ENCODE measurements at places on chromosomes 7 and 10.

DNA sequence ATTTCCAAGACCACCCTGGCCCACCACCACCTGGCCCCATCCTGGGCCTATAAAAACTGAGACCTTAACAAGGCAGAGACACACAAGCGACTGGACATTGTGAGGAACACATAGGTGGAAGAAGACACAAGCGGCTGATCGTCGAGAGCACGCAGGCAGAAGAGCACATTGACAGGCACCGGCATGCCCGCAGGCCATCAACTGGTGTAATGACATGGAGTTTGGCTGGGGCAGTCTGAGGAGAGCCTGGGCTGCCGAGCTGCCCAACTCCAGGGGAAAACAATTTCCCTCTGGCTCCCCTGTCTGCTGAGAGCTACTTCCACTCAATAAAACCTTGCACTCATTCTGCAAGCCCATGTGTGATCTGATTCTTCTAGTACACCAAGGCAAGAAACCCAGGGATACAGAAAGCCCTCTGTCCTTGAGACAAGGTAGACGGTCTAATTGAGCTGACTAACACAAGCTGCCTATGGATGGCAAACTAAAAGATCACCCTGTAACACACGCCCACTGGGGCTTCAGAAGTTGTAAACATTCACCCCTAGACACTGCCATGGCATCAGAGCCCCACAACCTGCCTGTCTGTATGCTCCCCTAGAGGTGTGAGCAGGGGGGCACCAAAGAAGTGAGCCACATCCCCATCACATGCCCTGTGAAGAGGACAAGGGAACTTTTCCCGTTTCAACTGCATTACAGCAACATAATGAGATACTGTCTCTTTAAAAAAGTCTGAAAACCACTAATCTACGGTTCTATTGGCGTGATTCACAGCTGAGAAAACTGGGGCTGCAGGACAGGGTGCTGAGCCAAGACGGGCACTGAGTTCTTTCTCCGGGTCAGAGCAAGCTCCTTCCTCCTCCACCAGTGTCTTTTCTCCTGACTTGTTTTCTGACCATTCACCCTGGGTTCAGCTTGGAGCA is 18.5 kb upstream of the TNS3 start:
- DNase-seq: no peak

- DNase-seq: no peak
Measured at GRCh38 chr7:71055504-71055903, 76.4 kb upstream of the GALNT17 start.

- no peak for DNase-seq
Measured at GRCh38 chr10:132366006-132366405, 31.0 kb upstream of the PWWP2B start.

DNA sequence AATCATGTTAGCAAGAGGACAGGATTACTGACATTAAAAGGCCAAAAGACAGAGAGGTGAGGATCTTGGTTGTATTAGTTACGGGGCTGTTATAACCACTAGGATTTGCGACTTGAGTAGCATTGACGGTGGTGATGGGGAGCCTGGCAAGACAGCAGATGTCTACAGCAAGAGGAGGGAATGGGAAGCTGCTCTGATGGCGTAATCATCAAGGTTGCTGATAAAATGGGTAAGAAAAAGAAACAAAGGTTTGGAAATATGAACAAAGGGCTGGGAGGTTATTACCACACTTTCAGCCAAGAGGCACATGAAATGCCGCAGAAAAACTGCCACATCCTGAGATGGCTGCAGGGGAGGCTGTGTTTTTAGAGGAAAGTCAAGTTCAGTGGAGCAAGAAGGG is 33.9 kb downstream of the TMEM229A start:
- DNase-seq: no peak

DNA sequence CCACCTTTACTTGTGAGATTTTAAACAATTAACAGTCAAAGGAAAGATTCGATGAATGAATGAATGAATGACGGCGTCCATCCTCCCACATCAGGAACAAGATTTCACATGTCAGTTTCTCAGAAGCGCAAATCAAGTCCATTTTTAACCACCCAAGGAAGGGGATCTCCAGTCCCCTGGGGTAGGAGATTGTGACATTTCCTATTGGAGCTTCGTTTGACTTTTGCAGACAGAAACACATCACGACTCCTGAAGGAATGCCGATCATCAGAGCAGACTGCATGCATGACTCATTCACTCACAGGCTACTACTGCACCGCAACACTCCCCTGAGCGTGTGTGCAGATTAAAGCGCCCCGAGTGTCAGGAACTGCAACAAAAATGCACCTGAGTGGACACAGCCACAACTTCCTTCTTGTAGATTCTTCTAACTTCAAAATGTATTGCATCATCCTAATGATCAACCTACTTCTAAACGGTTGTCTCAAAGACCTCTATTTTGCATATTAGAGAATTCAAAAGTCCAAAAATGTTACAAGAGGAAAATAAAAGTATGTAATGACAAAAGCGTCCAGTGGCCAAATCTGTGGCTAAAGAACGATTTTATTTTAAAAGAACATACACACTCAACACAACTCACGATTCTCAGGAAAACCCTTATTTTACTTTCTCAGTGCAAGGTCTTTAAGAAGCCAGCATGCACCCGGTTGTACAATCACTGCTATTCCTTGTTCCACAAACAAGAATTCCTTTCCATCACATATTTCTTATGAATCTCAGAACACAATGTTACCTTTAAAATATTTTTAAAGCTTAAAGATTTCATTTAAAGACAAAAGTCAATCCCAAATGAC is 172.6 kb downstream of the FAM107B start:
- DNase-seq: no peak

DNA sequence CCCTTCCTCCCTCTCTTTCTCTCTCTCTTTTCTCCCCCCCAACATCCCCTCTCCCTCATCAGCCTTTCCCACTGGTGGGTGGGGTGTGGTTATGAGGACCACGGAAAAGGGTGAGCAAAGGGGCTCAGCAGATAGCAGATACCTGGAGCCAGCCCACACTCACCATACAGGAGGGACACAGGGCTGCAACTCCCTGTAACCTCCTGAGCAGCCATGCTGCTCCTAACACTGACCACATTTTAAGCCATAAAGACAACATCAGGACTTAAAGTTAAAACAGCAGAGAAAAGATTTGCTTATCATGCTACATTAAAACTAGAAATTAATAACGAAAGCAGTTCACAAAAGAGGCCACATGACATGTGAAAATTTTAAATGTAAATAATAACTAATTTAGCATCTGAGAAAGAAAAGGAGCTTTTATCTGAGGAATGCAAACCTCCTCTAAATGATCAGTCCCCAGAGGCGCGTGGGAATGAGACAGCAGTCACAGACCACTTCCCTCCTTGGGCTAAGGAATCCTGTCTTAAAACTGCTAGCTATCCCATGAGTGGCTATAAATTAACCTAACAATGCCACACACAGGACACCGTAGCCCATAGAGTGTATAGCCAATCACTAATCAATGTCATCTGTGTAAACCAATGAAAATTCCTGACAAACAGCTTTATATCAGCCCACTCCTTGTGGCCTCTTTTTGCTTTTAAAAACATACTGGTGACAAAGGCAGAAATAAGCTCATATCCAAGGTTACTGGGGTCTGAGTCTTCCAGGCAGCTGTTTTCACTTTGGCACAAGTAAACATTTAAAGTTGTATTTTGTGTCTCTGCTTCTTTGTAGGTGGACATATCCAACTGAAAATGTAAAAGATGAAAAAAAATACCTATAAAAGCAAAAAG is 33.3 kb downstream of the PKD1L1 start:
- no peak for DNase-seq

- DNase-seq: no peak
Measured at GRCh38 chr10:30818854-30819253, 189.3 kb upstream of the LYZL2 start.

DNA sequence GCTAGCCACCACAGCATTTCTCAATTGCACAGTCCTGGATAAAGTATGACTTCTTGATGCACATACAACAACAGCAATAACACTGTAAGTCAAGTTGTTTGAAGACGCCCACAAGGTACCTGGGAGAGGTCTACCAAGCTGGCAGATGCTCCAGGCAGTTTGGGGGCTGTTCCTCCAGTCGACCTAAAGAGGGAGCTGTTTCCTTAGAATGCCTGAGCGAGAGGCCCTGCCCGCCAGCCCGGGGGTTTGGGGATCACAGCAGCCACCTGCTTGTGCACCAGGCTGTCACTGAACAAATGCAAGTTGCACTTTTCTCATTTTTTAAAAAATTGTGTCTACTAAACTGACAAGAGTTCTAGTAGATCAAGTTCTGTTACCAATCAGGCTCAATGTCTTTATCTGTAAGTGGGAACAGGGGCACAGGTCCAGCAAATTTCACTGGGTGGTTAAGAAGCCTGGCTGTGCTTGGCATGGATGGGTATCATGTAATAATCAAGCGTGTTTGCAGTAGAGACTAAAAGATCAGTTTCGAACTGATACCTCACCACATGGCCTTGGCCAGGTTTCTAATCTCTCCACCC is 193.8 kb upstream of the ADO start:
- DNase-seq: peak; percentile 19

DNA sequence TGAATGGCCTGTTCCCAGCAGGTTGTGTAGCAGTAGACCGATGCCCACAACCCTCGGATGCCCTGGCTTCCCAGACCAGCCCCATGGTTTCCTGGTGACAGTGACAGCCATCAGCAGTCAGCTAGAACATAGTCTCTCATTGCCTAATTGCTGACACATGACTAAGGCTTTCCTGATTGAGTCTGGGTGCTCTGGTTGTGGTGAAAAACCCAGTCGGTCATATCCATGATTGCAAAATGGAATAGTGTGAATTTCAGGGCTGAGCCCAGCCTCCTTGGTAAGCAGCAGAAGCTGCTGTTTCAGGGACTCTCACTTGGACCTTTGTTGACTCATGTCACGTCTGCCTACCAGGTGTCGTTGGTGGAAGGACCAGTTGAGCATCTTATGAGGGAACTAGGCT is 36.6 kb downstream of the POR start:
- DNase-seq: no peak

DNA sequence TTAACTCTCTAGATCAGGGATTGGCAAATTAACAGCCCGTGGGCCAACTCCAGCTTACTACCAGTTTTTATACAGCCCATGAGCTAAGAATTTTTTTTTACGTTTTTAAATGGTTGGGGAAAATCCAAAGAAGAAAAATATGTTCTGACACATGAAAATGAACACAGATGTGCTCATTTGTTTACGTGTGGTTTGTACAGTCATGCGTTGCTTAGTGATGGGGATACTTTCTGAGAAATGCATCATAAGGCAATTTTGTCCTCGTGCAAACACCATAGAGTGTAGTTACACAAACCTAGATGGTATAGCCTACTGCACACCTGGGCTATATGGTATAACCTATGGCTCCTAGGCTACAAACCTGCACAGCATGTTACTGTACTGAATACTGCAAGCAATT is 8.3 kb upstream of the SMKR1 start:
- DNase-seq: no peak

DNA sequence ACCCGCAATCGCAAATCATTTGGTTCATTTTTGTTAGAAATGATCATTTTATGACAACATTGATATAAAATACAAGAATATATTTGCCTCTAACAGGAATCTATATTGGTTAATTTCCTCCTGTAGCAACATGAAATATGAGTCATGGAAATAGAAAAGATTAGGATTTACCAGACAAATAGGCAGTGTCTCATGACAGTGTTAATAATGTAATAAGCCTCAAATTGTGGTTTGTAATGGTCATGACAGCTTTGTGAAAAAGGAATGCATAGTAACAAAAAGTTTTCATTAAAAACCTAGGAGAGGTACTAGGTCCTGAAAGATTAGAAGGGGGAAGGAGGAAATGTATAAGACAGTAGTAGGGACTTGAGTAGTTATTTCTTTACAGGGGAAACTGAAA is 7.9 kb upstream of the SLK start:
- no peak for DNase-seq

DNA sequence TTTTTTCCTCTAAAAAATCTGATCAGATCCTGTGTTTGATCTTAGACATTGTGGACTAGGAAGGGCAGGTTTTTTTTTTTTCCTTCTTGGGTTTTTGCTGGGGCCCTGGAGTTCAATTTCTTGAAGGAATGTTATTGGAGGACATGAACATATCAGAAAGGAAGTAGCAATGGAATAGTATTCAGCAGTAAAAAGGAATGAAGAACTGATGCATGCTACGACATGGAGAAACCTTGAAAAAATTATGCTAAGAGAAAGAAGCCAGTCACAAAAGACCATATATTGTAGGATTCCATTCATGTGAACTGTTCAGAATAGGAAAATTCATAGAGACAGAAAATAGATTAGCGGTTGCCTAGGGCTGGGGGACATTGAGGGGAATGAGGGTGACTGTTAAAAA is 34.0 kb downstream of the FGF8 start:
- DNase-seq: no peak

DNA sequence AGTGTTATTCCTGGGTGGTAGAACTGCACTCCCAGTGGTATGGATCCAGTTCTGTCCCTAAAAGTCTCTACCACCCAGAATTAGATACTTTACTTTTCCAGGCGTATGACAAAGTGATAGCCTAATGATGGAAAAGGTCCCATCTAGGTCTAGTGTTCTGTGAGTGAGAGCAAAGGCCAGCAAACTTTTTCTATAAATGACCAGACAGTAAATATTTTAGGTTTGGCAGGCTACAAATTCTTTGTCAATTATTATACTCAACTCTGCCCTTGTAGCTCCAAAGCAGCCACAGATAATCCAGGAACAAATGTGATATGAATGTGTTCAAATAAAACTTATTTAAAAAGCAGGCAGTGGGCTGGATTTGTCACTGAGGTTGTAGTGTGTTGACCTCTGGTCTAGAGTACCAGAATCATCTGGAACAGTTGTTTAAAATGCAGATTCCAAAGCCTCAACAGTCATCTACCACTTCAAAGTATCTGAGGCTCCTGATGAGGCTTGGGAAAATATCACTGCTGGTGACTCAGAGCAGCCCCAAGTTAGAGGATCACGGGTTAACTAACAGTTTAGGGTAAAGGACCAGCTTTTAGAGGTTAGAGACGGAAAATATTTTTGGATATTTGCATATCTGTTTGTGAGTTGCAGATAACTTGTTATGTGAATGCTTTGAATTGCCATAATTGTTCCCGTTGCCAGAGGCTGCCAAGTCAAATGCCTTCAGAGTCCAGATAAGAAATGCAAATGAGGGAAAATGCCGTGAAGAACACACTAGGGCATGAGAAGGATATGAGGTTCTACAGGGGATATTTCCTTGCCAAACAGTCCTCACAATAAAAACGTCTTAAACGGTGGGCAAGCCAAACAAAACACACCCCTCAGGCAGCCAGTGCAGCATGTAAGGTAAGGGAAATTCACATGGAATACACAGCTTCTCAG is 19.4 kb downstream of the NRAP start:
- DNase-seq: no peak

DNA sequence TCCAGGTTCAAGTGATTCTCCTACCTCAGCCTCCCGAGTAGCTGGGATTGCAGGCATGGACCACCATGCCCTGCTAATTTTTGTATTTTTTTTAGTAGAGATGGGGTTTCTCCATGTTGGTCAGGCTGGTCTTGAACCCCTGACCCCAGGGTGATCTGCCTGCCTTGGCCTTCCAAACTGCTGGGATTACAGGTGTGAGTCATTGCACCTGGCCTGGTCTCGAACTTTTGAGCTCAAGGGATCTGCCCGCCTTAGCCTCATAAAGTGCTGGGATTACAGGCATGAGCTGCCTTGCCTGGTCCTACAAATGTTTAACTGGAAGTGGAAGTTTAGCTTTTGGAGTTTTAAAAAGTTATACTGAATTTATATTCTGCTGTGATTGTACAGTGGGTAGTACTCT is 2.8 kb downstream of the MLLT10 start:
- no peak for DNase-seq
